Chondrocyte (in vitro differentiated cells): ENCODE measurements at places on chromosomes 13 and 19. TPM values are rescaled to one million over a fixed set of nuclear protein-coding genes. Genes with fewer than 3 reads are reported as not detected.

GRCh38 chr13:99442273-99442895 lies 58.9 kb upstream of the TM9SF2 start:
- DNase-seq = no peak

GRCh38 chr19:5536337-5536894 lies 31.3 kb downstream of the TINCR start:
- no peak for DNase-seq

DNA sequence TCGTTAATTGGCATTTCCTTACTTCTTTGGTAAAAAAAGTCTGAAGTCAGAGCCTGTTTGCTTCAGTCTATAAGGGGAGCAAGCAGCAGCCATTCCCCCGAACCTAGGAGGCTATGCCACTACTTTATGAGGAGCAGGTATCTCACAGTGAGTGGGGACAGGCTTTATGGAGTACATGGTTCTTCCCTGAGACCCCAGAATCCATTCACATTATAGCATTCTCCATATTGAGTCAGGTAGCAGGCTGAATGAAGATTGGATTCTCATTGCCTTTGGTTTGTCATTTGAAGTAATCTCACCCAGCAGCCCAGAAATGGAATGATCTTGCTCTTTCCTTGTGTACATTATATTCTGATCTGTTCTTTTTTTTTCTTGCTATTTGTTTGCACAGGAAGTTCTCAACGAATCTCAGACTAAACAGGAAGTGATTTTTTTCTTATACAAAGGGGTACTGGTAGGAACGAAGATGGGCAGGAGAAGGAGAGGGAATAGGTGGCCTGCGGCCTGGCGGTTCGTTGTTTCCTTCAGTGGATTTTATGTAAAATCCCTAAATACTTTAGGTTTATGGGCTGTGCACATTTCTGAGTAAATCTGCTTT lies 74.4 kb downstream of the ARHGAP35 start:
- DNase-seq = no peak

Gene SH2D3A
- 0.41 to 0.52 TPM in 2 of 3 replicates, not detected in the other for total RNA-seq

- DNase-seq = no peak
Measured at GRCh38 chr13:79680485-79680884, 199.5 kb downstream of the NDFIP2 start.

- DNase-seq = no peak
Measured at GRCh38 chr19:40609561-40610395, 8.6 kb downstream of the LTBP4 start.

DNA sequence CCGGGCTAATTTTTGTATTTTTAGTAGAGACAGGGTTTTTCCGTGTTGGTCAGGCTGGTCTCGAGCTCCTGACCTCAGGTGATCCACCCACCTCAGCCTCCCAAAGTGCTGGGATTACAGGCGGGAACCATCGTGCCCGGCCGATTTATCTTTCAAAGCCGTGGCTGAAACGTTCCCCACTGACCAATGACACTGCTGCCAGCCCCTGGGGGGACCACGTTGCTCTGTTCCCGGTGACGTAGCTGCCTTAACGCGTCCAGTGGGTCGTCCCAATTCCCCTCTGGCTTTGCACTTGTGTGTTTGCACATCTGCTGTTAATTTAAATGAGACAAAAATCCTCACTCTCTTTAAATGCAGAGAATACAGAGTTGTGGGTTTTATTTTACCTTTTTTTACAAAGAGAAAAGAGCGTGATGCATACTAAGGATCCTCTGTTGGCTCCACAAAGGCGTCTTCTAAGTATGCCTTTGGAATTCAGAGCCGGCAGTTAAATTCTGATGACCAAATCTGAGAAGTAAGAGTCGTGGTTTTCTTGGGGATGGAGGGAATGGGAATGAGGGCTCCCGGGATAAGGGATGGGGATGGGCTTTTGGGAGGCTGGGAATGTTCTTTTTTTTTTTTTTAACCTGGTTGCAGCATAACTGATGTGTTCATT lies 18.6 kb upstream of the LMTK3 start:
- no peak for DNase-seq

Gene MEDAG
- total RNA-seq = 2.8 to 21.0 TPM (median 19.0 TPM) in 3 replicates

DNA sequence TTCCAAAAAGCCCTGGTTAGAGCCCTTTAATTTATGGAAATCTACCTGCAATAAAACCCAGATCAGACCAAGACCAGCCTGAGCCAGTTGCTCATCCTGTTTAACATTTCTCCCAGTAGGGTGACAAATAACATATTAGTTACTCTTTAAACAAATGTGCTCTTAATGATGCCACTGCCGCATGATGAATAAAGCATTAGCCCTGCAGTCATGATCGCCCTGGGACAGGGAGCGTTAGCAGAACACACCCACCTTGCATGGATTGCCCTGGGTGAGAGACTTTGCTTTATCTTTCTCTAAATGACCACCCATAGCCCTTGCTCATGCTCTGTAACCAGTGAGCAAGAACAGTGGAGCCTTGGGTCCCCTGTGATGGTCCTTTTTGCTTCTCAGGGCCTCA lies 362.4 kb downstream of the ENOX1 start:
- no peak for DNase-seq

- DNase-seq = no peak
Measured at GRCh38 chr19:12117201-12117970, 22.8 kb downstream of the ZNF20 start.

- no peak for DNase-seq
Measured at GRCh38 chr13:45219123-45219891, 18.5 kb upstream of the KCTD4 start.

DNA sequence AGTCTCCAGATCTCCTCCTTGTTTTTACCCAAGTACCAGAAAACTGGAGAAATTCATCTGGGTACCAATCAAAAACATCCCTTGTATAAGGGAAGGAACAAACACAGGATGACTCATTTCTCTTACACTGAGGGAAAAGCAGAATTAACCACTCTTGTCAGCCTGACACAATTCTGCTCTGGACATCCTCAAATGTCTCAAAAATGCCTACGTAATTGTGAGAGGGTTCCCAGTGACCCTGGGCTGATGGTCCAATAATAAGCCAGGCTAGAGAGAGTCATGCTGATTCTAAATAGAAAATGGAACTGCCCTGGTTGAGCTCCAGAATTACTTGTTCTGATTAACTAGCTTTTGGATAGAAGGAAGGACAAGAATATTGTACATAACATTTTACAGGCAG lies 14.5 kb downstream of the ZNF708 start:
- no peak for DNase-seq

DNA sequence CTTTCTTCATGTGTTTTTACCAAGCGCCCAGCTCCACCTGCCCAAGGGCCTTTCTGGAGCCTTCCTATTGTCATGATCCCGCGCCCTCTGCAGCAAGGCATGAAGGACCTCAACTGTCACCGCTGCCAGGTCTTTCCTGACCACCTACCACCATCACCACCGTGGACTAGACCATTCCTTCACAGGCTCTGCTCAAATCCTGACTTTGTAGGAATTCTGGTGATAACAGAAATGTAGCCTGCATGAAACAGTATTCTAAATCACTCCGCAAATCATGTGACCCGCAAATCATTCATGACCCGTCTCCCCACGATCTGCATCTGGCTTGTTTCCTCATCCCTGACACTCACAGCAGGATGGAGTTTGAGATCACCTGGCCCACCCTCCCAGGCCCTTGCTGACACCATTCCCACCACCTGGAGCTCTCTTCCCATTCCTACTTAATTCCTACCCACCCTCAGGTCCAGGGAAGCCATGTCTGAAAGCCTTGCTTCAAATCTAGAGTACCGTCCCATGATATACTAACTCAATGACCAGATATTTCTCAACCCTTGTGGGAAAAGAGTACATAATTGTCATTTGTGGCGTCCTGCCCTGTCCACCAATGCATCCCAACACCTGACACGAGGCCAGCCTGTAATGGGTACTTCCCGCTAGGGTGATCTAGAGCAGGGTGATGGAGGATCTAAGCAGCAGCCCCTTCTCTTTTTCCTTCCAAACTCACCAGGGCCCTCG lies 1.3 kb downstream of the UBE2S start:
- DNase-seq = no peak

- no peak for DNase-seq
Measured at GRCh38 chr19:40672038-40672437, 18.4 kb downstream of the NUMBL start.

Gene ZNF573
- total RNA-seq = 6.9 to 12.7 TPM (median 9.7 TPM) in 3 replicates

DNA sequence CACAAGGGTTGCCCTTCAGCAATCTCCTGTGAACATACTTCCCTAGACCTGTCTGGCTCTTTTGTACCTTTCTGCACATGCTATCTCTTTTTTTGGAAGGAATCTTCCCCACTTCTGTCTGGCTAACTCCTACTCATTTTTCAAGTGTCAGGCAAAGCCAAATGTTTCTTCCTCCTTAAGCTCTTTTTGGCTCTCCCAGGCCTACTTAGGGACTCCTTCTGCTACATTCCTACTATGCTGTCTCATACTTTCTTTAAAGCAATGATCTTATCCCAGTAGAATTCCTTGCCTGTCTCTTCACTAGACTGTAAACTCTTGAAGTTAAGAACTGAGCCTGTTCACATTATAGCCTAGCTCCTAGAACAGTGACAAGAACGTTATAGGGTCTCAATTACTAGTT lies 114.9 kb upstream of the WASF3 start:
- DNase-seq = no peak

GRCh38 chr19:38686530-38686888 lies 39.1 kb downstream of the ACTN4 start:
- no peak for DNase-seq

Gene BEST2
- total RNA-seq = not detected in 3 replicates

Gene REEP6
- total RNA-seq = 2.7 to 3.9 TPM (median 2.8 TPM) in 3 replicates

DNA sequence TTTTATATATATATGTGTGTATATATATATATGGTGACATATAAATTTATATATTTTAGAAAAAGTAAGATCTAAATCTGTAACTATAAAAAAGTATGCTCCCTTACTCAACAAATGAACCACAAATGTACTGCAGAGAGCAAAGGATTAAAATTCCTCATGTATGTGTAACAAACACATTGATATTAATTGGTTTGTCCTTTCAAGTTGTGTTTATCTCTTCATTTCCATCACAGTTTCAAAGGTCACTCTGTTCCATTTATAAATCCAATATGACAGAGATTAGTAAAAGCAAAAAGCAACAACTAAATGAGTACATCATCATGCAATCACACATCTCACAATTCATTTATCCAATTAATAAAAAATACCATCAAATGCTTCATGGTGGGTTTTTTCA lies 247.9 kb downstream of the DACH1 start:
- DNase-seq = no peak

DNA sequence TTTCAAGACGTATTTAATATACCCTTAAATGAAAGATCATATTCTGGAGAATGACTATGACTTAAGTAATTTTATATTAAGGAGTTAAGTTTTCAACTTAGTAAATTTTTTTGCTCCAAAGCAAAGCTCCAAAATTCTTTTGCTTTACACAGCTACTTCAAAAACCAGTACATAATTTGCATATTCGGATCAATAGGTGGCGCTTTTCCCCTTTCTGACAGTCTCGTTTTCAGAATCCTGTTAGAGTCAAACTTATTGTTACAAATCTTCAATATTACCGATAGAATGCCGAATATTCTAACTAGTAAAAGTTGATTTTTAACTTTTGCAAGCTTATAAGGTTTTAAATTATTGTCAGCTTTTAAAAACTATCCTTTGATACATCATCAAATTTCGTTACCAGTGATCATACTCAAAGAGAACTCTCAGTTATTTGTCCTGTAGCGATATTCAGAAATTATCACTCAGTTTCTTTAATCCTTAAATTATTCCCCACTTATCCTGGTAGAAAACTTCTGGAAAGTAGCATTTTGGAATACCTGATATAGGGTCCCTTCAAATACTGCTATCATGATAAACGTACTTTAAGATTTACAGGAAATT lies 852.7 kb upstream of the KLHL1 start:
- DNase-seq = no peak
